ENCODE measurements at places on chromosomes 2 and 18.
A peak's percentile ranks its signal among the peaks of the same experiment; 100 is the strongest.

DNA sequence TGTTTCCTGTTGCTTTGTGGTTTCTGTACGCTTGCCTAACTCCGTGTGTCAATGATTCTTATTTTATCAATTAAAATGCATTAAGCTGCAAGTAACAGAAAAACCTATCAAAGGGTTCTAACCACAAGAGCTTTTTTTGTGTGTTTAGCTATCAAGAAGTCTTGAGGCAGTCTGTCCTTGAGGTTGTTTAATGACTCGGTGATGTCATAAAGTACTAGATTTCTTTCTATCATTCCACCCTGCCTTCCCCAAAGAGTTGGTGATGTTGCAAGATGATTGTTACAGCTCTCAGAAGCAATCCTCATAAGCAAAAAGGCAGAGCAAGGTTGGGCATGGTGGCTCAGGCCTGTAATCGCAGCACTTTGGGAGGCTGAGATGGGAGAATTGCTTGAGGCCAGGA lies 51.9 kb upstream of the SPTBN1 start:
- DNase-seq, result no peak

- no peak for DNase-seq
These were observed 31.4 kb downstream of the RAB31 start for GRCh38 chr18:9739516-9739915.

- no peak for DNase-seq
These were observed 152.6 kb downstream of the RTN4 start for GRCh38 chr2:54897420-54898310.

GRCh38 chr2:230160112-230160660 lies 59.6 kb downstream of the SP110 start:
- DNase-seq, result peak; percentile 56

GRCh38 chr2:158091647-158092046 lies 10.0 kb upstream of the UPP2 start:
- DNase-seq, result no peak

DNA sequence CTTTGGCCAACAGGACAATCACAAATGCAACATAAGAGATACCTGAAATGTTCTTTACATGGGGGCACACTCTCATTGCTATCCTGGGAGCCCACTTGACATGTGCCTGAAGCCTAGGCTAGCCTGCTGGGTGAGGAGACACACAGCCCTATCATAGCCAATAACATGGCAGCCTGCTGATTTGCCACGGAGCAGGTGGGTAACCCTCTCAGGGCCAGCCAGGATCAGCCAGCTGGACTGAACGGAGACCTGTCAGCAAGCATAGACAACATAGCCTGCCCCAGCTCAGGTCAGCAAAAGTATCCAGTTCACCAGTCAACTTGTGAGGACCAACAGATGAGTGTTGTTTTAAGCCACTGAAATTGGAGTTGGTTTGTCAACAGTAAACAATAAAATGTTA lies 566.5 kb downstream of the DCDC2C start:
- no peak for DNase-seq

DNA sequence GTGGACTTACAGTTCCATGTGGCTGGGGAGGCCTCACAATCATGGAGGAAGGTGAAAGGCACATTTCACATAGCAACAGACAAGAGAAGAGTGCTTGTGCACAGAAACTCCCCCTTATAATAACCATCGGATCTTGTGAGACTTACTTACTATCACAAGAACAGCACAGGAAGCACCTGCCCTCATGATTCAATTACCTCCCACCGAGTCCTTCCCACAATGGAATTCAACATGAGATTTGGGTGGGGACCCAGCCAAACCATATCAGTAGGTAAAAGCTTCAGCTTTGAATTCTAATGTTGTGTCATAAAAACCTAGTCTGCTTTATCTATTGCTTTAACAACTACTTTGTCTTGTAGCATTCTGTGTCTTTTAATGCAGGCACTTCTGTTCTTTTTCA lies 140.4 kb upstream of the PIK3C3 start:
- no peak for DNase-seq

DNA sequence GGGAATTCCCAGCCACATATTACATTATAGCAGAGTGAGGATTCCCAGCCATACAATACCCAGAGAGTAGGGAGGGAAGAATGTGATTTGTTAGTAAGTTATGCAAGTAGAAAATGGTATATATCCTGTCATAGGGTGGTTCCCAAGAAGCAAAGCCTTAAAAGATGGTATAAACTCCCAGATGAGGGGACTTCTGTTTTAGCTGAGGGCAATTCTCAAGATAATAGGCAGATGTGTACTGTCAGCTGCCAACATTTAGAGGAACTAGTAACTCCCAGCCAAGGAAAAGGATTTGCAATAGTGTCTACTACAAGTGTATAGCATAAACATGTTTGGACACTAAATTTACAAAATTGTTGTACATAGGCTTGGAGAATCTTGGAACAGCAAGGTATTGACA lies 86.5 kb downstream of the XDH start:
- DNase-seq, result no peak

DNA sequence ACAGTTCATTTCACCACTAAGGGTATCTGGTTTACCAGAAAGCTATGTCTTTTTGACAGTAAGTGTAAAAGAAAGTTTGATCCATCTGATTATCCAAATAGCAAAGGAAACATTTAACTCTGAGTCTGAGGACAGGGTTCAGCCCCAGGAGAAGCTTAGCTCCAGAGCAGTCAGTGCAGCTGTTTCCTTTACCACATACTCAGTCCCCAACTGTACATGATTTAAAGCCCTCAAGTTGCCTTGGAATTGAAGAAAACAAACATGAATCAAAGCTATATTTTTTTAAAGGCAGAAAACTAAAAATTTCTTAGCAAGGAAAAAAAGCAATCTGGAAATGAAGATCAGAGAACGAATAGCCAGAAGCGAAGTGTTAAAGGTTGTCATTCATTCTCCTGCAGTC lies 746.0 kb downstream of the METTL4 start:
- DNase-seq, result no peak

DNA sequence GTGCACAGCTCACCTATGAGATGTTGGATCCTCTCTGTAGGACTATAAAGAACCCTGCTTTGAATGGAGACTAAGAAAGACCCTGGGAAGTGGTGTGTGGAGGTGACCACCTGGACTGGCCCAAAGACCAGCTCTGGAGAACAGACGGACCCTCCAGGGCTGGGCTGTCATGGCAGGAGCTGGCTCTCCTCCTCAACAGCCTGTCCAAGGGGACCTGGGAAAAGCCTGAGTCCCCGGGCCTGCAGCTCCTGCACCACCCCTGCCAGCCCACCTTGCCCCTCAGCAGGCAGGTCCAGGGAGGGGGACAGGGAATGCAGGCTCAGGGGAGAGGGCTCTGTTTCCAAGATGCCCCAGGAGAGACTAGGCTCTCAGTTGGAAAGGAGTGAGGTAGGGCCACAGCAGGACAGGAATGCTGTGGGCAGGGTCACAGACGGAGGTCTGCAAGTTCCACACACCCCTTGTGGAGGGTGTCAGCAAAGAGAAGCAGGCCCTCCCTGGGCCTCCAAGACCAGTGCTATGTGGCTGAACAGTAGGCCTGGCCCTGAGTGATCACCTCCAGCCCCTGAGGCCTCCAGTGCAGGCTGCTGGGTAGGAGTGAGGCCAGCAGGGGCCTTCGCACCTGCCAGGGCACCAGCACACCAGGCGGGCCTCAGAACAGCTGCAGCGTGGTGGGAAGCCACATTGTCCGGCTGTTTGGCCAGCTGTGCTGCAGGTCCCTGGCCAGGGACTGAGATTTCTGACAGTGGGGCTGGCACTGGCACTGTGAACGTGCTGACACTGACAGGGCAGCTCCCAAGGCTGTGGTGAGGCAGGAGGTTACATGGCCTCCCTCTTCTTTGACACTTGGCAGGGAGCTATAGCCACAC lies 86.4 kb upstream of the OTOS start:
- no peak for DNase-seq

DNA sequence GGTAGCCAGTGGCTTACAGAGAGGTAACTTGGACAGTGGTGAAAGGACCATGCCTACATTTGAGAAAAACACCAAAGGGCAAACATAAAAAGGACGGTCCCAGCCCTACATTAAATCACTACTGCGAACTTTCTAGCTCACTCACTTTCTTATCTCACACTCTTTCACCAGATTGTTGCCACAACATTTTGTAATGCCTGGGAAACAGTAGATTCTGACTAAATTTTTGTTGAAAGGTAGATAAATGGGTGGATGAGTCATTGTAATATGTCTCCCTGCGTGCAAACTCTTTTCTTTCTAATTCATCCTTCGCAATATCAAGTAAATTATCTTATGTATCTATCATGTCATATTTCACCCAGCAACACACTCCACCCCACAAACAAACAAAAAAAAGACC lies 192.2 kb downstream of the IRS1 start:
- no peak for DNase-seq

- DNase-seq, result no peak
These were observed 255.9 kb upstream of the PXDN start for GRCh38 chr2:2000018-2000723.

DNA sequence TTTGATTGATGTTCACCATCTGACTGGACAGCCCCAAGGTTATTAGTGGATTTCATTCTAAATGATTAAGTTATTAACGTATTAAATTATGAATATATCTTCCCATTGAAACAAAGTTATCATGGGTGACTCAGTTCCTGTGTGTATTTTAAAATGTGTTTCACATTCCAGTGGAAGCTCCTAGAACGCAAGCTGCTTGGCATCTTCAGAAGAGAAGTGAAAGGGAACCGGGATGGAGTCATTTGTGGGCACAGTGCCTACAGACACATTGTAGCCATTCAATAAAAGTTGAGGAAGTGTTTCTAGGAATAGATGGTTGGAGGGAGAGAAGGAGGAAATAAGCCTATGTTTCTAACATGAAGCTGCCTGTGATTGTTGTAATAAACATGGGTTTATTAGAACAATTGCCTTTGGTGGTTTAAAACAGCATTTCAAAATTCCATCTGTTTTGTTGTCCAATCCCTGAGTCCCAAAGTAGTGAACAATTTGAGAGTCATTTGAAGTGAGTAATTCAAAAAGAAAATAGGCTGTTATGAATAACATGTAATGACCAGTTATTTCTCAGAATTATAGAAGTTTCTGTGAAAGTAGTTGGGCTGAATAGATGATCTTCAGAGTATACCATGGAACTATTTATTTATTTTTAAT lies 143.5 kb downstream of the PKP4 start:
- peak; percentile 82 for DNase-seq

- no peak for DNase-seq
These were observed 10.7 kb upstream of the DYNC2LI1 start for GRCh38 chr2:43763091-43763490.

GRCh38 chr2:62597323-62597722 lies 91.3 kb upstream of the TMEM17 start:
- no peak for DNase-seq

GRCh38 chr2:170362871-170363631 lies 185.1 kb downstream of the MYO3B start:
- DNase-seq, result no peak

- DNase-seq, result no peak
These were observed 56.5 kb upstream of the PAPOLG start for GRCh38 chr2:60699617-60700016.

DNA sequence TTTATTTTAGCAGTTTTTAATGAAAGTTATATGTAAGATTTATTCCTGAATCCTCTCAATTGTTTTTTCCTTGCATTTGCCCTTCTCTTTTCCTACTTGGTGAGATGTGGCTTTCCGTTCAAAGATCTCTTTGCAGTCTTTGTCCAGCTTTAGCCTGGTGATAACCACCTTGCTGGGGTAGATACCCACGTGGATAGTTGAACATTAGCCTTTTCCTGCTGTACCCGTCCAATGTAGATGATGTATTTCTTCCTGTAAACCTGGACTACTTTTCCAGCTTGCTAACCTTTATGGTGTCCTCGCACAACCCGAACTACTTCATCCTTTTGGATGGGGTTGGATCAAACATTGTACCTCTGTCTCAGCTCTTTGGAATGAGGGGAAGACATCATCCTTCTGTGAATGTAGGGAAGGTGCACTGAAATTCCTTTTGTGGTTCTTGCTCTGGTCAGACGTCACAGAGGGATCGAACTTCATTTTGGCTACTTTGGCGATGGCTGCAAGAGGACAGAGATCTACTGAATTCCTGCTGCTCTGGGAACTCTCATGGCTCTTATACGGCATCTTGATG lies 293.2 kb upstream of the EPAS1 start:
- DNase-seq, result no peak
